ENCODE measurements at places on chromosomes 6 and 20.

DNA sequence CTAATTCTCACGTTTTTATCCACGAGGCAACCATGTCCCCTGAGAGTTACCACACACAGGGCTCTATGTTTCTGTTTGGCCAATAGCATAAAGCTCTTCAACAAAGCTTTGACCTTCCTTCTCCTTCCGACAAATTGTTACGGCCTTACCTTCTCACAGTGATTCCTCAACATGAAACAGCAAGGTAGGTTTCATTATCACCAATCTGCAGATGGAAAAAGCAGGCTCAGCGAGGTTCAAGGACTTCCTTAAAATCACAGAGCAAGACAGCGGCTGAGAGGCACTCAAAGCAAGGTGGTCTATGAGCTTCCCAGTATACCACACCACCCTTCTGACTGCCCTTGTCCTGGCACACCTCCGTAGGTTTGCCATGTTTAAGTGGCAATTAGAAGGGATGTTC lies 360.0 kb downstream of the CD83 start:
- no peak for DNase-seq

DNA sequence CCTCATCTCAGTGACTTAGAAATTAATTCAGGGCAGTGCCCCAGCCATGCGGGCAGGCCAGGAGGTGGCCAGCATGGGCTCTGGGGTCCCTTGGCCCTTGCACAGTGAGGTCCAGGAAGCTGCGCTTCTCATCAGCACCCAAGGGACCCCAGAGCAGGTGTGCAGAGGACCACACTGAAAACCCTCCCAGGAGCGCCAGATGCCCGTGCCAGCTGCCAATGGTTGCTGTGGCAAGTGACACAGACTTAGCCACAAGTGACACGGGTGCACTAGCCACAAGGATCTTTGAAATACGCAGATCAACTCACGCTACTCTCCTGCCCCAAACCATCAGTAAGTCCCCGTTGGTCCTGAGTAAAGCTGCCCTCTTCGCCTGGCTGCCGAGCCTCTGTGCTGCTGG lies 88.1 kb downstream of the ERMARD start:
- DNase-seq, result no peak

DNA sequence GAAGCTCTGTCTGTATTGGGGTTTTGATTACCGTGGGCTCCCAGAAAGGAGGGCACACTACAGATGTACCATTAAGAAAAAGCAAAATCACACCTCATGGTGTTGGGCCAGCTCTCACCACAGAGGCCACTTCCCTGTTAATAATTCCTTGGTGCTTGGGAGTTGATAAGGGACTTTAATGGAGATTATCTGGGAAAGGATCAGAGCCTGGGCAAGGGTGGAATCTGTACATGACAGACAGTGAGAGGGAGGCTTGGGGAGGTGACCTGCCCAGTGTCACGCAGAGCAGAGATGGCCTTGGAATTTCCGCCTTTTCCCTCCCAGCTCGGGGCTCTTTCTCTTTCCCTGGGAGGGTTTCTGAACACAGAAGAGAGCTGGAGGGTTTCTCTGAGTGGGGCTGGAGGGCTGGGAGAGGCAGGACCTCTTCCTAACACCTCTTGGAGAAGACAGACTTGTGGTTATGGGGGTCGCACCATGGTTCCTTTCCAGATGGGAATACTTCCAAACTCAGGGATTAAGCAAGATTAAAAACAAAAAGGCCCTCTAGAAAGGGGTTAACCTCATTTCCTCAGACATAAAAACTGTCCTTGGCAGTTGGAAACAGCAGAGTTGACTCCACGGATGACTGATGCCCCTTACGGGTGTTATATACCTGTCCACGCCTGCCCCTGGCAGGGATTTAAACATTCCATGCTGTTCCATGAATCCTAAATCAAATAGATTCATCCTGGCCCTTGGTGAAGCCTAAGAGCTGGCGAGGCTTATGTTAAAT lies 16.8 kb upstream of the KCNK16 start:
- DNase-seq, result no peak

GRCh38 chr6:43298565-43299337 lies 691 bp downstream of the SLC22A7 start:
- DNase-seq, result no peak

GRCh38 chr20:37941992-37942391 lies 39.1 kb downstream of the VSTM2L start:
- no peak for DNase-seq

GRCh38 chr20:50911030-50911429 lies 20.2 kb downstream of the ADNP start:
- DNase-seq, result no peak

GRCh38 chr6:140576004-140576555 lies 1201.6 kb upstream of the CITED2 start:
- no peak for DNase-seq

GRCh38 chr20:45409521-45410272 lies 1.6 kb downstream of the DBNDD2 start:
- DNase-seq, result no peak

- no peak for DNase-seq
These were observed 22.6 kb upstream of the DYNLRB1 start for GRCh38 chr20:34493646-34494045.

- DNase-seq, result no peak
These were observed 34.0 kb upstream of the FOXO3 start for GRCh38 chr6:108526739-108527174.

DNA sequence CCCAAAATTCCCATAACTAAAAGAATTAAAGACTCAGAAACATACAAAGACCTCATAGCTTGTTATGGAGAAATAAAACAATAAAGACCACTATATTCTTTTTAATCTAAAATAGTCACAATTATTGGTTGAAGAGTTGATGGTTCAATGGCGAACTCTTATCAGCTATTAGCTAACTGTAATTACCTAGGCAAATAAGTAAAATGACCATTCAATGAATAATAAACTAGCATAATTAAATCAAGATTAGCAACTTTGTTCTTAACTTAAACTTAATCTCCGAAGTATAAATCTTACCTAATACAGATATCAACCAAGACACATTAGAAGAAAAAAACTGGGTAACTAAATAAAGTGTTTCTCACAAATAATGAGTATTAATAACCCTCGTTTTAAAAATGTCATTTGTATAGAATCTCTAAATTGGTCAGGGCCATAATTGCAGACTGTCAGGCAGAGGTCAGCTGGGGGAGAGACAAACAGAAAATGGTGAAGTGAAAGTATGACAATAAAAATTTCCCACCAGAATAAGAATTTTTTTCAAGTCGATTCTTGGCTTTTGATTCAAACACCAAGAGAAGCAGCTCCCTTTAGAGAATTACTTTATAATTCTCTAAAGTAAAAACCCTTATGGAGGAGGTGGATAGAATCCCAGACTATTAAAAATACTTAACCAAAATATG lies 1.7 kb downstream of the FKBP5 start:
- no peak for DNase-seq

GRCh38 chr20:24657196-24657595 lies 187.8 kb downstream of the SYNDIG1 start:
- DNase-seq, result no peak

DNA sequence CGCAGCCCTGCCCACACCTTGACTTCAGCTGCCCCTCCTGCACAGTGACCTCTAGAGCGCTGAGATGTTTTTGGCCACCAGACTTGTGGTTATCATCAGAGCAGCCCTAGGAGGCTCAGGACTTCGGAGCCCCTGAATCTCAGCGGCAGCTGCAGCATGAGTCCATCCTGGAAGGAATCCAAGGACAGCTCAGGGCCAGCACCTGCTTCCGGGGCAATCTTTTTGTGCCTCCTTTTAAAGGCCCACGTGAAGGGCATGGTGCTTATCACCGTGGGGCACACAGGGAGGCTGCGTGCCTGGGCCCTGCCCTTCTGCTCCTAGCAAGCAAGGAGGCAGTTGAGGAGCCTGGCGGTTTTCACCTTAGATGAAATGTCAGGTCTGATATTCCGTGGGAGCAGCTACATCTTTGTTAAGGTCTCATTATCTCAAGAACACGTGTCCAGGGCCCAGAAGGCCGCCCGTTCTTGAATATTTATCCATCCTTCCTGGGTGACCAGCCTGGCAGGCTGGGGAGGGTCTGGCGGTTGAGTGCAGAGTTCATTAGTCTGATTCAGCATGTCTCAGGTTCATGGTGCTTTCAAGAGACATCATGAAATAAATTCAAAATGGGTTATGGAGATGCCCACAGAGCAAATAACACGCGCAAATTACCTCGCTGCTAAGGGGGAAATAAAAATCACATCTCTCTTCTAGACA lies 392.4 kb downstream of the TAF4 start:
- DNase-seq, result no peak

GRCh38 chr6:42514745-42515144 lies 49.1 kb upstream of the UBR2 start:
- no peak for DNase-seq

DNA sequence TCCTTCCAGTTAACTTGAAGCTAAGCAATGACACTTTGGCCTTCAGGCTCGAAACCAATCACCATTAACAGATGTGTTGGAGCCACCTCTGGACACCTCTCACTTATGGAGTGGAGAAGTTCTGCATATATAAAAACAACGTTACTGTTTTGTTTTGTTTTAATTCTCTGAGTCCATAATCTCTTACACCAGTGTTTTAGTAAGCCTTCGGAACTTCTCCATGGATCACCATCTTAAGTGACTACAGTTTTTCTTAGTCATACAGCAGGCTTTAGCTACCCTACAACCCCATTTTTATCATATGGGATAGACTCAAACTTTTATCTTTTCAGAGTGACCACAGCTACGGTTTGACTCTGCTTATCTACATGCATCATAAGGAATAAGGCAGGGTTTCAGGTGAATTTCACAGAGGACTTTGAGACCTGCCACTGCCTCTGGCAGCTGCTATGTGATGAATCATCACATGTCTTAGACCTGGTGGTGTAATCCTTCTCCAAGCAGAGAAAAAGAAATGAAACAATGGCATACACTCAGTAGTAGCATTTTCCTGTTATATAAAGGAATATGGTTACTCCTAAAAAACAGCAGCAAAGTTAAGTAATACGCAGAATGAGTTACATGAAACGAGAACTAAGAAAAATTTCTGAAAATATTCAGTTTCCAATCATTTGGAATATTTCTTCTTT lies 5.5 kb upstream of the HDDC2 start:
- no peak for DNase-seq

GRCh38 chr20:45163083-45163803 lies 11.5 kb upstream of the PI3 start:
- DNase-seq, result no peak

- DNase-seq, result no peak
These were observed 622 bp downstream of the GPANK1 start for GRCh38 chr6:31663961-31664789.

DNA sequence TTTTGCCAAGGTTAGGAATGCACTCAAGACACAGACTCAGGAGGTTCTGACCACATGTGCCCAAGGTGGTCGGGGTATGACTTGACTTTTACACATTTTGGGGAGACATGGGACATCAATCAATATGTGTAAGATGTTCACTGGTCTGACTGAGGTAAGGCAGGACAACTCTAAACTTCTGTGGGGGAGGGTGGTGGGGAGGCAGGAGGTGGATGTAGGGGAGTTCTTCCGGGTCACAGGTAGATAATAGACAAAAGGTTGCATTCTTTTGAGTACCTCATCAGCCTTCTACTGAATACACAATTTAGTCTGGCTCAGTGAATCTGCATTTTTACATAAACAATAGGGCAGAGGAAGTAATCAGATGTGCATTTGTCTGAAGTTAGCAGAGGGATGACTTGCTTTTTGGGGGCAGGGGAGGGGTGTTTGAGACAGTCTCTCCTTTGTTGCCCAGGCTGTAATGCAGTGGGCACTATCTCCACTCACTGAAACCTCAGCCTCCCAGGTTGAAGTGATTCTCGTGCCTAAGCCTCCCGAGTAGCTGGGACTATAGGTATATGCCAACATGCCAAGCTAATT lies 10.9 kb downstream of the ECHDC1 start:
- no peak for DNase-seq

GRCh38 chr6:12386816-12387215 lies 96.7 kb downstream of the EDN1 start:
- no peak for DNase-seq

DNA sequence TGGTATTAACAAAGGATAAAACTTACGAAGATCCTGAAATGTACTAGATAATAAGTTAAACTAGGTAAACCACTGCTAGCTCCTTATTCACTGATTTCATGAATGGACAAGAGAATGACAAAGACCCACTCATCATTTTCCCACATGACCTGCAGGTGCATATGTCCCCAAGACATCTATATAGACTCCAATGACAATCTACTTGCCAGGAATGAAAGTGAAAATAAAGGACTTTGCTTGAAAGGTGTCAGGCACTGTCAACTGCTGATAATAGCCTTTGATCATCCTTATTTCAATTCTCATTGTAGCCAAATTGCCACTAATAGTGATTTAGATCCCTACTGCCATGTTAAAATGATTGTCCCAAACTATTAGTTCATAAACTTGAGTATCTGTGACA lies 321.8 kb downstream of the HACE1 start:
- DNase-seq, result no peak

DNA sequence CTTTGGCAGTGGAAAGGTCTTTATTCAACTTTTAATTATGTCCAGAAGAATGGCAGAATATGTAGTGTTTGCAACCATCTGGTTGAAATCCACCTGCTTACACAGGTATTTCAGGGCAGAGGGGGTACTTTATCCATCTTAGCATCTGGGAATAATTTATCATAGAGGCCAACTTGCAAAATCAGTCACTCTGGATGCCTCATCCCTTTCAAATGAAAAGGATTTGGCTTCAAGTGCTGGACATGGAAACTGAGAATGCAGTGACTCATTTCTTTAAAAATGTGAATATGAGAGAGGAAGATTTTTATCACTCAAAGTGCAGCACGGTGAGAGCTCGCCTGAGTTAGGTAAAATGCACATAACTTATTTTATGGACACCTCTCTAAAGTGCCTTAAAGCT lies 758.3 kb downstream of the KIF16B start:
- DNase-seq, result no peak

- DNase-seq, result no peak
These were observed 511.4 kb downstream of the DHX35 start for GRCh38 chr20:39473536-39473935.

GRCh38 chr6:57303931-57304681 lies 13.3 kb upstream of the PRIM2 start:
- no peak for DNase-seq

- no peak for DNase-seq
These were observed 39.2 kb downstream of the CCN2 start for GRCh38 chr6:131911951-131912350.

GRCh38 chr20:53284256-53284655 lies 309.4 kb downstream of the ZNF217 start:
- no peak for DNase-seq

DNA sequence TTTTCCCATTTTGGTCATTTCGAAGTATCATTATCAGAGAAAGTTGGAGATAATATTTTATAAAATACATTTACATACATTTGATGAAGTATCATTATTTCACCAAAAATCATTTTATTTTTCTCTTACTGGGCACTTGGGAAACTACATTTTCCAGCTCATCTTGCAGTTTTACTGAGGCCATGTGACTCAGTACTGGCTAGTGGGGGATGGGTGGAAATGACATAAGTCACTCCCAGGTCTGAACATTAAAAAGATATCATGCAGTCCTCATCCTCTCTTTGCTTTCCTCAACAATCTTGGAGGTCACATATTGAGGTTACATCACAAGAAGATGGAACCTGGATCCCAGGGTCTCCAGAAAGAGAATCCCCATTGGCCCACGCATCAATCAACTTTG lies 84.1 kb downstream of the CD24 start:
- DNase-seq, result no peak

GRCh38 chr6:158053377-158054313 lies 72.0 kb downstream of the SYNJ2 start:
- DNase-seq, result no peak
